Cerebellar nuclear complex (tissue), 1 donor: ENCODE measurements at places on chromosomes 7 and 10.

DNA sequence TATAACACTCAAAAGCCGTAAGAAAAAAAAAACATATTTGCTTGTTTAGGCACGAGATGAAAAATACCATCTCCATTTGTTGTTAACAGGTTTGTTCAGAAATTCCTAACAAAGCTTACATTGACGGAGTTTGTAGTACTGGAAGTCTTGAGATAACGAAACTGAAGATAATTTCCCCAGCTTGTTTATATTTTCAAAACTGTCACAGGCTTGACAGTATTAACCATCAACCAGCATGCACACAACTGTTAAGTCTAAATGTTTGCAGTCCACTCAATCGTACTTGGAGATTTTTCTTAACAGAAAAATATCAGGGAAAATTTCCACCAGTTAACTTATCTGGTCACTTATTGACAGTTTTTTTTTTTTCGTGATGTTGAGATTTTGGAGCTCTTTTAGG lies 68.5 kb downstream of the ITGA8 start:
- no peak for DNase-seq

GRCh38 chr10:103983367-103983911 lies 16.5 kb downstream of the SLK start:
- DNase-seq, result no peak

DNA sequence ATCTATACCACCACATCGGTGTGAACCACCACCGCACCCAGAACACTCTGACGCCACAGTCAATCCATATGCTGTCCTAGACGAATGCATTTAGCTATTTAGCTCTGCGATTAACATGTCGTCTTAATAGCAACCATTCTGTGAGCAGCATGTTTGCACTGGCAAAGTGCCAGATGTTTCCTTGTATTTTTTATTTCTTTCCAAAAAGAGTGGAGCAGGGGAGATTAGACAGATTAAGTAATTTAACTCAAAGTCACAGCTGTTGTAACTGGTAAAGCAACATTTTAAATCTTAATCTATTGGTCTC lies 57.0 kb upstream of the ARL4A start:
- no peak for DNase-seq

GRCh38 chr10:58830697-58831096 lies 318.0 kb downstream of the BICC1 start:
- DNase-seq, result no peak

- DNase-seq, result no peak
These were observed 8.3 kb upstream of the ANKRD1 start for GRCh38 chr10:90929179-90929578.

- no peak for DNase-seq
These were observed 55.8 kb downstream of the CTBP2 start for GRCh38 chr10:125104559-125104958.

DNA sequence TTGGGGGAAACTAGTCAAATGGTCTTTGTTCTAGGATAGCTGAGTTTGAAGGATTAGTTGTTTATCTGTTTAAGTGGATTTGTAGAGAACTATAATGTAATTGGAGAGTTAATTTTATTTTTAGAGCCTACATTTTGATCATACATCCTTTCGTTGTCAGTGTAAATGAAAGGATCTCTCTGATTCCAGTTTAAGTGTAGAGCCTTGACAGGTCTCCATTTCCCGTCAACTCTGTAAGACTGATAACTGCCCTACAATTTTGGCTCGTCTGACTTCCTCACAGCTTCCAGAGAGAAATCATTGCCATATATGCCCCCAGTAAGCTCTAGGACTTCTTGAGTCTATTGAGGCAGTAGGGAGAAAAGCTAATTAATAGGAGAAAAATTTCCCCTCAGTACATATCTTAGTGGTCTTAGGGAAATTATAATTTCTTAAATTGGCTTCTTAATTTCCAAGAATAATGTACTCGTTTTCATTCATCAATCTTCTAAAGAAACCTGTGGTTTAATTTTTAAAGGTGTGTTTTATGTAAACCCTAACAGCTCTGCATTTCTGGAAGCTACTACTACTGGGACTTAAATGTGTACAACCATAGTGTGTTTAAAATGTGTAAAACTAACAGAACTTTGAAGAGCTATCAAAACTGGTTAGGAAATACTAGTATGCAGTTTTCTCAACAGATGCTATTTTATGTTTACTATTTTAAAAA lies 3.8 kb downstream of the KMT2E start:
- DNase-seq, result no peak

- no peak for DNase-seq
These were observed 70.7 kb downstream of the BEND7 start for GRCh38 chr10:13457958-13458686.

DNA sequence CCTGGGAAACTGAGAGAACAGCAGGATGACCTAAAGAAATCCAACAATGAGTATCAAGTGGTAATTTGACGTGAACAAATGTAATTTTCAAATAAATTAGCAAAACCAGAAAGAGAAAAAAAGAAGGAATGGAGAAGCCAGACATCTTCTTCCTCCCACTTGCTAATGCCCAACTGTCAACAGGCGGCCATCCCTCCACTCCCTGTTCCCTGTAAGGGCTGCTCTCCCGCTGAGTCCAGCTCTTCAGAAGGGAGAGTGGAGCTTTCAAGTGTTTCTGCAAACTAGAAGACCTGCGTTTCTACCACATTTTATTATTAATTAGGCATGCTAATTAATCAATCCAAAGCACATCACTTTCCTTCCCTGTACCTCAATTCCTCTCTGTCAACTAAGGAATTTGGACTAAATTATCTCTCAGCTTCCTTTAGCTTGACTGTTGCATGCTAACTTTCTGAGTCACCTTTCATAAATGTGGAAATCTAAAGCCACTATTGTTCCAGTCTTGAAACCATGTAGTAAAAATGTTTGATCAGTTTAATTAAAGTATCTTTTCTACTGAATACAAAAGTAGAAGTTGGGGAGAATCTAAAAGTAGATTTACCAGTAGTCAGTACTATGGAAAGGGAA lies 48.4 kb upstream of the CUL1 start:
- no peak for DNase-seq

DNA sequence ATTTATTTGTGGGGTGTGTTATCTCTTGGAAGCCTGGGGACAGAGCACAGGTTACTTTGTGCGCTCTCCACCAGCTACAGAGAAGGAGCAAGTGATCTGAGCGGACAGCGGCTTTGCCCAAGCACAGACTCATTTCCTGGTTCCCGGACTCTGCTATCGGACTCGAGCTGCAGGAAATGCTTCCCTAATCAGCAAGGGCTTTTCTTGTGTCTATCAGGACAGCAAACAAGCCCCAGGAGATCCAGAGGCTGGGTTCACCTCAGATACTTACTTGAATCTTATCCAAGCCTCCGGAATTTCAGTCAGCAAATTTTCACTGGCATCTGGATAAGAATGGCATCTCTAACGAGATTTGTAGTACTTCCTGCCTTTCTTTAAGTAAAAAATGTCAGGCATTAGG lies 27.8 kb downstream of the MRC1 start:
- no peak for DNase-seq

DNA sequence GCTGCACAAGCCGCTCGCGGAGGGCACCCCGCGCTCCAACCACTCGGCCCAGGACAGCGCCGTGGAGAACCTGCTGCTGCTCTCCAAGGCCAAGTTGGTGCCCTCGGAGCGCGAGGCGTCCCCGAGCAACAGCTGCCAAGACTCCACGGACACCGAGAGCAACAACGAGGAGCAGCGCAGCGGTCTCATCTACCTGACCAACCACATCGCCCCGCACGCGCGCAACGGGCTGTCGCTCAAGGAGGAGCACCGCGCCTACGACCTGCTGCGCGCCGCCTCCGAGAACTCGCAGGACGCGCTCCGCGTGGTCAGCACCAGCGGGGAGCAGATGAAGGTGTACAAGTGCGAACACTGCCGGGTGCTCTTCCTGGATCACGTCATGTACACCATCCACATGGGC lies 50.0 kb downstream of the FIGNL1 start:
- no peak for DNase-seq

DNA sequence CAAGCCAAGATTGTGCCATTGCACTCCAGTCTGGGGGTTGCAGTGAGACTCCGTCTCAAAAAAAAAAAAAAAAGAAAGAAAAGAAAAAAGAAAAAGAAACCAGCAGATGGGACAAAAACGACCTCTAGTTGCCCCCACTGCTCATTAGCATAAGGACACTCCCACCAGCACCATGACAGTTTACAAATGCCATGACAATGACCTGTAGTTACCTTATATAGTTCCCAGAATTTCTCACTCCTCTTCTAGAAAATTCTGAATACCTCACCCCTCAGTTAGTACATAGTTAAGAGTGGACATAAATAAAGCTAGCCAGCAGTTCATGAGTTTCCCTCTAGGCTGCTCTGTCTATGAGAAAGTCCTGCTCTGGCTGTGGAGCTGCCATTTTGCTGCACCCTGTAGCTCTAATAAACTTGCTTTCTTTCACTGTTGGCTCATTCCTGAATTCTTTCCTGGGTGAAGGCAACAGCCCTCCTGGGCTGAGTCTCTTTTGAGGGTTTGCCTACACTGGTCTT lies 276.8 kb upstream of the AKR1E2 start:
- no peak for DNase-seq

GRCh38 chr7:15515252-15515651 lies 46.6 kb downstream of the AGMO start:
- no peak for DNase-seq

GRCh38 chr7:14341200-14341775 lies 351.8 kb upstream of the ETV1 start:
- no peak for DNase-seq

- no peak for DNase-seq
These were observed 6.6 kb upstream of the PDLIM1 start for GRCh38 chr10:95297402-95297801.

GRCh38 chr7:158395349-158395748 lies 192.3 kb downstream of the PTPRN2 start:
- DNase-seq, result no peak
